ENCODE measurements at places on chromosomes 6 and 20. TPM values are rescaled to one million over a fixed set of nuclear protein-coding genes. Genes with fewer than 3 reads are reported as not detected.

CST2 gene
- not detected for total RNA-seq

- no peak for DNase-seq
Observed at GRCh38 chr6:4661391-4661790, 114.8 kb upstream of the CDYL start.

PKIB gene
- total RNA-seq: 170 TPM

MATN4 gene
- total RNA-seq: 5.1 TPM

DNA sequence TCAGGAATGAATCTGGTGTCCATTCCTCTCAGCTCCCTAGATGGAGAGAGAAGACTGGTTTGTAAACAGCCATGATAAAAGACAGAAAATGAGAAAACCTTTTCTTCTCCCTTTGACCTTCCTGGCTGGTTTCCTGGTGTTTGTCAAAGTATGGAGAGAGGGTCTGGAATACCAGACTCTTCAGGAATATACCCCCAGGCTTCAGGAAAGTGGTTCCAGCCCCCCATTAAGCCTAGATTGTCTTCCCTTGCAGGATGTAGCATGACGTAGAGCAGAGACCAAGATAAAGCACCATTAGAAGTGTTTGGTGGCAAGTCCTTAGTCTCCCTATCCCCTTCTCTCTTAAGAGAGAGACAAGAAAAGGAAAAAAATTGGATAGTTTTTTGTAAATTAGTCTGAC is 51.1 kb downstream of the EIF2S2 start:
- DNase-seq: no peak

Measured in GM23338 (cell line).